ENCODE measurements at places on chromosomes 4 and X.

DNA sequence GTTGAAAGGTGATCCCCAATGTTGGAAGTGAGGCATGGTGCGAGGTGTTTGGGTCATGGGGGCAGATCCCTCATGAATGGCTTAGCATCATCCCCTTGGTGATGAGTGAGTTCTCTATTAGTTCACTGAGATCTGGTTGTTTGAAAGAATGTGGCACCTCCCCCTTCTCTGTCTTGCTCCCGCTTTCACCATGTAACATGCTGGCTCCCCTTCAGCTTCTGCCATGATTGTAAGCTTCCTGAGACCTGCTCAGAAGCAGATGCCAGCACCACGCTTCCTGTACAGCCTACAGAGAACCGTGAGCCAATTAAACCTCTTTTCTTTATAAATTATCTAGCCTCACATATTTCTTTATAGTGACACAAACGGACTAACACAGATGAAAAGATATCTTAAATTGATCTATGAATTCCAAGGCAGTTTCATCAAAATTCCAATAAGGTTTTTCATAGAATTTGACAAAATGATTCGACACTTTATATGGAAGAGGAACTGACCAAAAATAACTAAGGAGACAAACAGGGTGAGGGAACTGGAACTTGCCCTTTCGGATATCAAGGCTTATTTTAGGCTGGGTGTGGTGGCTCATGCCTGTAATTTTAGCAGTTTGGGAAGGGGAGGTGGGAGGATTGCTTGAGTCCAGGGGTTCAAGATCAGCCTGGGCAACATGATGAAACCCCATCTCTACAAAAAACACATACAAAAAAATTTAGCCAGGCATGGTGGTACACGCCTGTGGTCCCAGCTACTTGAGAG lies 56.9 kb upstream of the OGT start:
- no peak for DNase-seq

GRCh38 chrX:115972717-115973116 lies 197.8 kb upstream of the AGTR2 start:
- no peak for DNase-seq

- DNase-seq: no peak
These were observed 85.0 kb downstream of the CLNK start for GRCh38 chr4:10599574-10599973.

DNA sequence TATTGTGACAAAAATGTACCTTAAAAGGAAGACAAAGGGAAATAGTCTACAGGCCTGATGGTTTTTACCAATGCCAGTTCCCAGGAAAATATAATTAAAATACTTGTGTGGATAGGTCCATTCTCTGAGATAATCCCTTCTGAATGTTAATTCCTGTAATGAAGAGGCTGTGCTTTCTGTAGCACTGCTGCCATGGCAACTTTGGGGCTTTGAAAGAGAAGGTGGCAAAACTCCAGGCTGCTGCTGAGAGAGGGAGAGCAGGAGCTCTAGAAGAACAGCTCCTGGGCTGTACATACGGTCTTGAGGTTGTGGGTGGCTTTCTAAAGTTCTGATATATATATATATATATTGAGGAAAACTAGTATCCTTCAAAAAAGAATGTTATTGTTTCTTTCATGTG lies 125.4 kb downstream of the PDLIM5 start:
- DNase-seq: no peak

DNA sequence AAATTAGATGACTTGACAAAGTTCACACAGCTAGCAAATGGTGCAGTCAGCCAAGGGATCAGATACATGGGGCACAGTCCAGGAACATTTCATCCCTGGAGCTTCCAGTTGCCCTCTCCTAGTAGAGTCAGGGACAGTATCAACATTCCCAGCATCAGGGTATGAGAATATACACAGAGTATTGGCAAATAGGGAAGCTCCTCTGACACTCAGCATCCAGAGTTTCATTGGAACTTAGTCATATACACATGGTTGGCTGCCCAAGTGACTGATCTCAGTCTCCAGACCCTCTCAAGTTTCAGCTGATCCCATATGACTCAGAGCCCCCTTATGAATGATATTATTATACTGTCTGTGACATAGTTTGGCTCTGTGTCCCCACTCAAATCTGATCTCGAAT lies 13.7 kb upstream of the KCTD8 start:
- no peak for DNase-seq

- no peak for DNase-seq
These were observed 661 bp downstream of the SPIN4 start for GRCh38 chrX:63350465-63350877.

- peak; percentile 35 for DNase-seq
These were observed 671 bp upstream of the EIF4E start for GRCh38 chr4:98929341-98930267.

- DNase-seq: no peak
These were observed at the start of gene ANXA3 for GRCh38 chr4:78551420-78552351. ANXA3 (plus strand) TSS chr4:78551770; CDS start chr4:78554474, 2,704 bp downstream.

Data from effector CD8-positive, alpha-beta T cell (primary cell).